H9 (cell line): ENCODE measurements at places on chromosomes 4 and X.

GRCh38 chr4:107120661-107121060 lies 84.5 kb upstream of the DKK2 start:
- no peaks in the 10 kb centered on the region for H3K4me1 ChIP-seq
- no peaks in the 10 kb centered on the region for H3K36me3 ChIP-seq
- no peaks in the 10 kb centered on the region for H3K27me3 ChIP-seq

DNA sequence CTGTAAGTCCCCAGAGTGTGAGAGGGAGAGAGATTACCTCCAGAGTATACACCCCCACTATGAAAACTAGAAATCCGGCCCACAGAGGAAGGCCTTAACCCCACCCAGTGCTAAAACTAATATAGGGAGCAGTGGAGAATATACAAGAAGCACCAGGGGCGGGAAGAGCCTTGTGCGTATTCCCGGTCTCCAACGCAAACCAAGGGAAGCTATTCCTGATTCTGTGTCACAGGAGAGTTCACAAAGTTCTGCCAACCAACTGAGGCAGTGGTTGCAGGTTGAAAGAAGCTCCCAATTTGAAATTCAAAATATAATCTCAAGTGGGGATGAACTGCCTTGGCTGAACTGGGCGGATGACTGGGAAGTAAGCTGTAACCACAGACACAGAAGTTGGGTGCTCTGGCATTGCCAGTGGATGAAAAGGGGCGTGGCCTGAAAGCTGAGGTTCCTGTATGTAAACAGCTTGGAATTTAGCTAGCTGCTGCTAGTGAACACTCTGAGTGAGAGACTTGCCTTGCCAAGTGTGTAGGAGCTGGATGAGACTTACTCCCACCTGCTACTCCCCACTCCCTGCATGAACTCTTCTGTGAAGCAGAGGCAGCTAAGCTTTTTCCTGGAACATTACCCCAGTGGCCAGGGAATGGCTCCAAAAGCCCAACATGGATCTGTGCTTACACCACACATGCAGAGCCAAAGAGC lies 32.7 kb downstream of the ELF2 start:
- peaks cover 21% of the 10 kb centered on the region for H3K4me1 ChIP-seq
- DNase-seq: peak; percentile 53
- peaks cover 21% of the 10 kb centered on the region for H3K36me3 ChIP-seq
- peak overlapping the region; percentile 1 for H3K27ac ChIP-seq
- no peaks in the 10 kb centered on the region for H3K27me3 ChIP-seq
- H3K4me3 ChIP-seq: no peak overlapping the region; the same call in 2 of the 3 replicates

GRCh38 chr4:53185869-53186585 lies 179.8 kb downstream of the SCFD2 start:
- no peak overlapping the region for H3K4me3 ChIP-seq
- H3K36me3 ChIP-seq: no peaks in the 10 kb centered on the region
- H3K27ac ChIP-seq: no peak overlapping the region
- H3K27me3 ChIP-seq: no peaks in the 10 kb centered on the region
- no peaks in the 10 kb centered on the region for H3K4me1 ChIP-seq
- no peak for DNase-seq

- no peak for DNase-seq
- no peak overlapping the region for H3K27ac ChIP-seq
These were observed 928.9 kb downstream of the ARAP2 start for GRCh38 chr4:35315419-35315818.

- H3K27ac ChIP-seq: no peak overlapping the region
- no peak overlapping the region for H3K4me3 ChIP-seq
- no peak for DNase-seq
- no peaks in the 10 kb centered on the region for H3K27me3 ChIP-seq
These were observed 41.2 kb downstream of the OTOP1 start for GRCh38 chr4:4185528-4185927.

DNA sequence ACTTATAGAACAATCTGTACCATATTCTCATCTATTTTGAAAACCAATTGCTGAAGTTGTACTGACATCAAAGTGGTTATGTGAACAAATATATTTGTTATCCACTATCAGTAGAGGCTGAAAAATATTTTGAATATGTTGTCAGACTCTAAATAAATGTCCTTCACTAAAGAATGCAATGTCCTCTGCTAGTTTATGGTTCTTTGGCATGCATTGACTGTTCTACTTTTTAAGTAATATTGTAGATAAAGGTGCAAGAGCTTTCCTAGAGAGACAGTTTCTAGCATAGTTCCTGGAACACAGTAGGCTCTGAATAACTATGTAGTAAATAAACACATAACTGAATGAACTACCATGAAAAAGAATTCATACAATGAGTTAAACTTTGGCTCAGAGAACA lies 18.2 kb upstream of the COX7B2 start:
- no peaks in the 10 kb centered on the region for H3K27me3 ChIP-seq
- no peak overlapping the region for H3K4me3 ChIP-seq
- no peaks in the 10 kb centered on the region for H3K4me1 ChIP-seq
- H3K36me3 ChIP-seq: no peaks in the 10 kb centered on the region
- no peak for DNase-seq
- H3K27ac ChIP-seq: no peak overlapping the region

- H3K27me3 ChIP-seq: peaks cover 88% of the 10 kb centered on the region
- peaks cover 6% of the 10 kb centered on the region; the same call in 2 of the 3 replicates for H3K36me3 ChIP-seq
- H3K4me1 ChIP-seq: 0 out of 2 replicates have a peak, but pooled peaks cover 2% of the 10 kb centered on the region
- no peak overlapping the region for H3K4me3 ChIP-seq
- DNase-seq: peak; percentile 35
- H3K27ac ChIP-seq: no peak overlapping the region
These were observed 3.0 kb upstream of the SHOX start for GRCh38 chrX:627510-627981.

GRCh38 chrX:15664487-15665444 lies at the start of gene CLTRN:
CLTRN (minus strand) TSS chrX:15664805; CDS start chrX:15664775, 30 bp downstream.
- H3K36me3 ChIP-seq: no peaks in the 10 kb centered on the region
- no peaks in the 10 kb centered on the region for H3K27me3 ChIP-seq
- no peak within 1 kb of the TSS; the same call in 2 of the 3 replicates for H3K4me3 ChIP-seq
- no peak for DNase-seq
- H3K4me1 ChIP-seq: peaks cover 3% of the 10 kb centered on the region; the same call in 1 of the 2 replicates

DNA sequence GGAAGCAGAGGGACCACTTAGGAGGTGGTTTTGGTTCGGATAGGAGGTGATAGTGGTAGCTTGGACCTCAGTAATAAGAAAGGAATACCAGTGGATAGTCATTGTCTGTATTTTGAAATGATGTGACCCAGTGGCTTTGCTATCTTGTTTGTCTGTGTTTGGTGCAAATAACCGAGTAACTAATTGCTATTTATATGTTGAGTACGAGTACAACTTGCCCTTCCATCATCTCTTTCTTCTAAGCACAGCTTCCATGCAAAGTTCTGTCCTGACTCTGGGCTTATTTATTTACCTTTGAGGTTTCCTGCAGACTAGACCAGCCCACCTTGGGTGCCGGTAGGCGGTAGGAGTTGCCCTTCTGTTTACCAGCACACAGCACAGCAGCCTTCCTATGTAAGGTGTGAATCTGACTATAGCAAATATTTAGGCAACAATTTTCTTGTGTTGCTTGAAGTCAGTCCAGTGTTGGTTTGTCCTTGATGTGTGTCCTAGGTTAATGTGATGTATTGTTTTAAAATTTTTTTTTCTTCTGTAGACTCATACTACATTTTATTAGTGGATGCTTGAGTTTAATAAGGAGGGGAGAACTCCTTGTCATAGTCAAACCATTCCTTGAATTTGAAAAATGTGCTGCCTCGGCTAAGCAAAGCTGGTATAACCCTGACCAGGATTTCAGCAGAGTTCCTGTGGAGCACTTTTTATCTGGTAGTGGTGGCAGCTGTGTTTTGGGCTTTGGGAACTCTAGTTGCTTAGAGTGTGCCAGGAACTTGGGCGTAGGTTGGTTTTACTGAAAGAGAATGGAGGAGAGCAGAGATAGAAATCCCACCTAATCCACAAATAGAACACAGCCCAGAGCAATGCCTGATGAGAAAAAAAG lies 21.9 kb downstream of the PTTG2 start:
- no peaks in the 10 kb centered on the region; the same call in 2 of the 3 replicates for H3K36me3 ChIP-seq
- no peak overlapping the region for H3K27ac ChIP-seq
- no peak for DNase-seq
- H3K4me1 ChIP-seq: peaks cover 9% of the 10 kb centered on the region; the same call in 1 of the 2 replicates

DNA sequence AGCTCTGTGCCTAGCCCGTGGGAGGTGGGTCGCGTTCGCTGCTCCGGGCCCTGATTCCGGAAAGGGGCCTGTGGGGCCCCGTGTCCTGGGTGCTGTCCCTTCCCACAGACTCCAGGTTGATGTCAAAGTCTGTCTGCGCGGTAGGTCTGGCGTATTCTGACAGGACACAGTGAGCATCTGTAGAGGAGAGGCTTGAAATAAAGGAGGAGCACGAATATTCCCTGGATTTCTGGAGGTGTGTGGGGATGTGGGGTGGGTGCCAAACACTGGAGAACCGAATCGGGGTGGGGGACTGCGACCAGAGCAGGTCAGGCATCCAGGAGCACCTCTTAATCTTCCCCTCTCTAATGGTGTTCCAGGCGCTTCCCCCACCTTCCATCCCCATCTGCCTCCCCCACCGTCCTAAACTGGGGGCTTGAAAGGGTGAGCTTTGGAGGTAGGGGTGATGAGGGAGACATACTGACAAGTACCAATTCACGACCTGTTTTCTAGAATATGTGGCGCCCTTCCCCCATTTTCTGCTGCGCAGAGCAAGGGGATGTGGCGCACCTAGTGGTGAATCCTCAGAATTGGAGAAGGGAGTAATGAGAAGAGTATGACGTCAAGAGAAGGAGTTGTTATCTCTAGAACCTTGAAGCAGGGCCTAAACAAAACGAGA lies 877 bp downstream of the GPRASP1 start:
- peak overlapping the region; percentile 79 for H3K4me3 ChIP-seq
- no peaks in the 10 kb centered on the region for H3K4me1 ChIP-seq
- DNase-seq: no peak
- H3K27me3 ChIP-seq: no peaks in the 10 kb centered on the region
- no peak overlapping the region for H3K27ac ChIP-seq
- peaks cover 10% of the 10 kb centered on the region for H3K36me3 ChIP-seq

DNA sequence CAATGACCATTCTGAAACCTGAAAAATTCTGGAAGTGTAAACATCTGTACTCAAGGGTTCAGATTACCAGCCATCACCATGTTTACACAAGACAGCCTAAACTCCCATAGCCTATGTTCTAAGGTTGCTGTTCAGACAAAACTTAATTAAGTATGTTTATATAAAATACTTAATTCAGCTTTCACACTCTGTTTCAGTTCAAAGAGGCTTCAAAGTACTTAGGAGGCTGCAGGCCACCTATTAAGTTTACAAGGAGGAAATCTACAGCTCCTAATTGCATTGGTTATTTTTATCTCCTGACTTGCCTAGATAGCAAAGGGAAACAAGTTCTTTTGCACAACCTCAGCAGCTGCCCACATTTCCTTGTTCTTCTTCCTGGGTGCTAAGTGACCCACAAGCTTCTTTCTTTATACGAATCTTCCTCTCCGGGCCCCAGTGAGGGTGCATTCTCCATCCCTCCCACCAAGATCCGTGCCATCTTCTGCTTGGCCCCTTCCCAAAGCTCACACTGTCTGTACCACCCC lies 2.0 kb downstream of the GAK start:
- peaks cover 4% of the 10 kb centered on the region; the same call in 1 of the 2 replicates for H3K4me1 ChIP-seq
- no peaks in the 10 kb centered on the region for H3K27me3 ChIP-seq
- H3K27ac ChIP-seq: no peak overlapping the region
- no peaks in the 10 kb centered on the region for H3K36me3 ChIP-seq
